ENCODE measurements at places on chromosomes 1 and 21. TPM values are rescaled to one million over a fixed set of nuclear protein-coding genes. Genes with fewer than 3 reads are reported as not detected.

Gene BRDT
- not detected for total RNA-seq

Gene S100A14
- total RNA-seq: 1,223 TPM

Gene ROR1
- total RNA-seq: 2.3 TPM

Gene VAV3
- 9.7 TPM for total RNA-seq

Gene OR2L5
- total RNA-seq: not detected

Gene MYOCOS
- not detected for total RNA-seq

Gene ADAM30
- total RNA-seq: not detected

Gene NR0B2
- total RNA-seq: not detected

Gene GNG4
- 0.31 TPM for total RNA-seq

Gene LRRC53
- not detected for total RNA-seq

Gene DENND2C
- total RNA-seq: 6.1 TPM

Gene NUDT17
- total RNA-seq: 2.7 TPM

Gene RAB3B
- 17.9 TPM for total RNA-seq

Gene ARHGEF10L
- total RNA-seq: 4.7 TPM

Gene TFF2
- total RNA-seq: not detected

Gene SH2D5
- 157 TPM for total RNA-seq

Gene OR2T11
- total RNA-seq: not detected

Gene PKP1
- total RNA-seq: 153 TPM

Gene GPR157
- 4.9 TPM for total RNA-seq

Gene GSTM5
- not detected for total RNA-seq

Gene GJA5
- 1.8 TPM for total RNA-seq

Gene TEDDM1
- not detected for total RNA-seq

All from foreskin keratinocyte (primary cell).